ENCODE measurements at places on chromosomes 2 and 18.

- DNase-seq: peak; percentile 56
These were observed 28.5 kb upstream of the NOSTRIN start for GRCh38 chr2:168773719-168774521.

GRCh38 chr2:238321467-238321866, 1.1 kb downstream of the TRAF3IP1 start:
- DNase-seq: no peak

- no peak for DNase-seq
These were observed 2.7 kb upstream of the NMI start for GRCh38 chr2:151292141-151292540.

GRCh38 chr2:157216286-157216965, 41.1 kb upstream of the GALNT5 start:
- no peak for DNase-seq

DNA sequence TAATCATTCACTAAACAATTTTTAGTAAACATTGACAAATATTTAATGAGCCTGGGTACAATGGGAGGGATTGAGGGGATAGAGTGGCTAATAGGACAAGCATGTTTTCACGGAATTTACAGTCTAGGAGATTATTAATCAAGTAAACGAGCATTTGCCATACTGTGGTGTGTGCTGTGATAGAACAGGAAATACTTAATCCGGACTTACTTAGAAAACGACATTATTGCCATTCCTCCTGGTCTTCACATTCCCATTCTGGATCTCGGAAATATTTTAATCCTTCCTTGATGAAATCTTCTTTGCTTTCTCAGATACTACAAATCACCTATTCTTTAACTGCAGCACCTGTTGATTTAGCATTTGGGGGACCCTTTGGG, 905 bp downstream of the TTLL4 start:
- no peak for DNase-seq

GRCh38 chr2:196054631-196055030, 14.0 kb downstream of the DNAH7 start:
- no peak for DNase-seq

DNA sequence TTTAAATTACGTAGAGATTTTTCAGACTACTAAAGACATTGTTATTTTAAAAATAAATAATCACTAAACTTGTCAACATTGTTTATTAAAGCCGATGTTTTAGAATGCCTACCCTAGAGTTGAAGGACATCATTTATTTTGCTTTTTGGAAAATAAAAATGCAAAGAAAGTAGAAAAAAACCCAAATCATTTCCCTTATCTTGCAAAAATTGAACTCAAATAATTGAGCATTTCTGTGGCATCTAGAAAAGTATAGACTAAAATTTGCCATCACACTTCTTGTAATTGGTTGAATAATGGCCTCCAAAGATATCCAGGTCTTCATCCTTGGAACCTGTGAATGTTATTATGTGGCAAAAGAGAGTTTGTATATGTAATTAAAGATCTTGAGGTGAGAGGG, 9.7 kb upstream of the NEDD4L start:
- DNase-seq: no peak

- DNase-seq: peak; percentile 60
These were observed 31.3 kb downstream of the KIAA2012 start for GRCh38 chr2:202104286-202104870.

DNA sequence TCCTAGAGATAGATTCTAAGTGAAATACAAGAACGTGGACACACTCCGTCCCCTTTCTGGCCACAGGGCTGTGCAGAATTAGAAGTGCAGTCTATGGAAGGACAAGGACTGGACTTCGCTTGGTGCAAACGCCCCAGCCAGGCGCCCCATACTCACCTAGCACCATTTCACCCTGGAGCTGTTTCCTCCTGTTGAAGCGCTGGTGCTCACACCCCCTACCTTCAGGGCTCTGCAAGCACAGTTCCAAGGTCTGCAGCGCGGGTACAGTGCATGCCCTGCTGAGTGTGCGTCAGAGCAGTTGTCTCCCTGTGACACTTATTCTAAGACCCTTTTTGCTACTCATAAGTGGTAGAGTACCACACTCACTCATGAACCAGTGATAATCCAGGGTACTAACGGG, 3.0 kb downstream of the HPCAL1 start:
- DNase-seq: no peak

DNA sequence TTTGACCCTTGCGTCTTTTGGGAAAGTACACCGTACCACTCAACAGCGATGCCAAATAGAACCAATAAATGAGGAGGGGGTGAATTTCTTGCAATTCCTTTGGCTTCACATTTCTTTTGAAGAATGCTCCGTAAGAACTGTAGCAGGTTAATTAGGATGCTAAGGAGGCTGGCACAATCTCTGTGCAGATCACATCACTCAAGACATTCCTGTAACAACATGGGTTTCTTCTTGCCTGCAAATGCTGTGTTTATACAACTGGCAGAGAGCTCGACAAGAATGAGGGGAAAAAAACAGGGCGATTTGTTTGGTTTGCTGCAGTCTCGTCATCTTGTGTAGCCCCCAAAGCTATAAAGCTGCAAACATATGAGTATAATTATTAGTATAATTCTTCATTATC, 424.8 kb upstream of the DCC start:
- no peak for DNase-seq

DNA sequence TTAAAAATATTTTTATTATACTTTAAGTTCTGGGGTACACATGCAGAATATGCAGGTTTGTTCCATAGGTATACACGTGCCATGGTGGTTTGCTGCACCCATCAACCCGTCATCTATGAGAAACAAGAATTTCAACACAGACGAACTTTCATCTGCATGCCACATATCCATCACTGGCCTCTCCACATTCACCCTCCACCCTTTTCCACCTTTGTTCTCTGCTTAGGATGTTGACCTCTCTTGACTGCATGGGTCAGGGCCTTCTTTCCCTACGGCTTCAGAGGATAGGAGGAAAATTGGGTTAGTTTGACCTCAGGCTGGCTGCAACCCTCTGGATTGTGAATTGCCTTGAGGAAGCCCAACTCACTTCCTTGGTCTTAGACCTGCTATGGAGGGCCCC, 260.9 kb downstream of the MREG start:
- DNase-seq: no peak

- no peak for DNase-seq
These were observed 155.5 kb downstream of the ZFP36L2 start for GRCh38 chr2:43070676-43071502.

DNA sequence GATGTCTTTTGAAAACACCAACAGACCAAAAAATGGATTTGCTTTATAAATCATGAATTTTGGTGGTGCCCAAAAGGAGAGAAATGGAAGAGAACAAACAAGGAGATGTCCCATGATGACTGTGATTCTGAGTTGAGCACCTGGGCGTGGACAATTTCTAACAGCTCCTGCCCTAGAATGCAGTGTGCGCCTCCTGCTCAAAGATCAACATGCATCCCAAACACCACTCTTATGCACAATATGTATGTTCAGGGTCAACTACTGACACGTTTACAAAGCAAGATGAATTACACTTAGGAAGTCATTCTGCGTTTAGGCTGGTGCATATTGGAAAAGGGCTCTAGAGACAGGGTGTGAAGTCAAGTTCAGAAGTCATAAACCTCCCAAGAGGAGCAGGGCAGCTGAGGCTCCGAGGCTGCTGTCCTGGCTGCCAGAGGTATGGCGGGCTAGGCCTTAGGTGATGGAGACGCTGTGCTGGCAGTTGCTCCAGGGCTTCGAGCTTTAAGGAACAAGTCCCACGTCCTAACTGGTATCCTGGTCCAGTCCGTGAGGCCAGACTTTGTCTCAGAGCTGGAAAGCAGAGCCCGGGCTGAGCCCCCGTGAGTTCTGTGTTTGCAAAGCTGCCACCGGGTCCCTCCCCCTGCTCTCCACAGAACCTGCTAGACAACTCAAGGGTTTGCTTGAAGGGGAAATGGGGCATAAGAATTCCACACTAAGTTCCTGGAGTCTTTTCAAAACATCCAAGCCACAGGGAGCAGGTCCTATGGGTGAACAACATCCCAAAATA, 74.0 kb downstream of the ZNF516 start:
- peak; percentile 71 for DNase-seq
